ENCODE measurements at places on chromosomes 3 and 15.

DNA sequence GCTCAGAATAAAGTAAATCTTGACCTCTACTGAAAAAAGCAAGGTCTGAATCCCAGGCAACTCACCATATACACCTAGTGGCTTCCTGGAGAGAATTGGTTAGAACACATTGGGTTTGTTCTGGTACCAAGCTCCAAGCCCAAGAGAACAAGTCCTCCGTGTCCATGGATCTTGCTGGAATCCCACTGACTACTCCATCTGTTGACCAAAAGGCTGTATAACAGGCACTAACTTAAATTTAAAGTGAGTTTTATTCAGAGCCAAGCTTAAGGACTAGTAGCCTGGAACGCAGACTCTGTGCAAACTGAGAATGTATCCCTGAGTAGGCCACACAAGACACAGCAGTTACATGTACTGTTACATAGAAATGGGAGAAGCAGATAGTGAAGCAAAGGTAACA lies 342.1 kb upstream of the LRRC3B start:
- peak; percentile 10 for DNase-seq

DNA sequence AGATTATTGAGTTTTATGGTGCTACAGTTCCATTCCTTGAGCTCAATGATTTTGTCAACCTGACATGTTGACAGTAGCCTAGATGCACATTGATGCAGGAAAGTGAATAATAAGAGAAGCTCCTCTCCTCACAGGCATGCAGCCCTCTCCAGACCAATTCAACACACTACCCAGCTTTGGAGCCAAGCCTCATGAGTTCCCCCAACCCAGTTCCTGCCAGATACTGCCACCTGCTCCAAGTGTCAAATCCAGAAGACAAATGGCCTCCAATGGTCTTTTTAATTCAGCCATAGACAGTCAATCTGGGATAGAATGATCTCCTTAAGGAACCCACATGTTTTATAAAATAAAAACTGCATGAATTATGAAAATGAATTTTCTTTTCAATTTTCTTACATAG lies 83.7 kb upstream of the ARHGEF3 start:
- no peak for DNase-seq

- no peak for DNase-seq
These were observed 38.5 kb downstream of the ZBTB20 start for GRCh38 chr3:115108614-115109013.

DNA sequence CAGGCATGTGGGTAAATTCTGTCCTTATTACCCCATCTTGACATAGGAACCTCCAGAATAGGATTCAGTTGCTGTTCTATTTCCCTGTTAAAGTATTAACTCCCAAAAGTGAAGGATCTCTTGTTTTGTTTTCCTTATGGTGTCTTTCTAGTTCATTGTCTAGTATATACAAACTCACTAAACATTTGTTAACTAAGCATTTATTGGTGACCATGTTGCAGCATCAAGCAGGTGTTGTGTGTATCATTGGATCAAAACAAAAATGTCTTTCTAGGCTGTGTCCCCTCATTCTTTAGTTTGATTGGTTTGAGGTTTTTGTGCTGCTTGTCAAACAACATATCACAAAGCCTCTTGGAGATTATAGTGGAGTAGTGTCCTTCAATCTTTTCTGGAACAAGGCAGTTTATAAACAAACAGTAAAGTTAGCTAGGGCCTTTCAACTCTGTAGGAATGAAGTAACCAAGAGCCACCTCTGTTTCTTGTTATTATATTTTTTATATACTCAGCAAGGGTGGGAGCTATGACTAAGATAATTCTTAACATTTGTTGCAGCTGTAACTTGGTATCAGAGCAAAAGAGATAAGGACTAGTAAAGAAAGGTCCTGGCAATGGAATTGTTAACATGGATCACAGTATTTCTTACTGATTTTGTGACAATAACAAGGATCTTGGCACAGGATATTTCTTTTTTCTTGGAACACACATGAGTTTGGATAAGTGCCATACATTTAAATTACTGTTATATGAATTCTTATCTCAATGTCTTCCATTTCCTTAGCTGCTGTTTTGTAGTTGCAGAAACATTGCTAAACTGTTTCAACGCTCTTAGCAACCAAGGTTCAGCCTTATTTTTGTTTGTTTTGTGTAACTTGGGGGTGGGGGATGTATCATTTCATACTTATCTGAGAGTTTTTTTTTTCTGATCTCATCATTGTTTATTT lies 49.3 kb downstream of the TMOD3 start:
- DNase-seq, result no peak

DNA sequence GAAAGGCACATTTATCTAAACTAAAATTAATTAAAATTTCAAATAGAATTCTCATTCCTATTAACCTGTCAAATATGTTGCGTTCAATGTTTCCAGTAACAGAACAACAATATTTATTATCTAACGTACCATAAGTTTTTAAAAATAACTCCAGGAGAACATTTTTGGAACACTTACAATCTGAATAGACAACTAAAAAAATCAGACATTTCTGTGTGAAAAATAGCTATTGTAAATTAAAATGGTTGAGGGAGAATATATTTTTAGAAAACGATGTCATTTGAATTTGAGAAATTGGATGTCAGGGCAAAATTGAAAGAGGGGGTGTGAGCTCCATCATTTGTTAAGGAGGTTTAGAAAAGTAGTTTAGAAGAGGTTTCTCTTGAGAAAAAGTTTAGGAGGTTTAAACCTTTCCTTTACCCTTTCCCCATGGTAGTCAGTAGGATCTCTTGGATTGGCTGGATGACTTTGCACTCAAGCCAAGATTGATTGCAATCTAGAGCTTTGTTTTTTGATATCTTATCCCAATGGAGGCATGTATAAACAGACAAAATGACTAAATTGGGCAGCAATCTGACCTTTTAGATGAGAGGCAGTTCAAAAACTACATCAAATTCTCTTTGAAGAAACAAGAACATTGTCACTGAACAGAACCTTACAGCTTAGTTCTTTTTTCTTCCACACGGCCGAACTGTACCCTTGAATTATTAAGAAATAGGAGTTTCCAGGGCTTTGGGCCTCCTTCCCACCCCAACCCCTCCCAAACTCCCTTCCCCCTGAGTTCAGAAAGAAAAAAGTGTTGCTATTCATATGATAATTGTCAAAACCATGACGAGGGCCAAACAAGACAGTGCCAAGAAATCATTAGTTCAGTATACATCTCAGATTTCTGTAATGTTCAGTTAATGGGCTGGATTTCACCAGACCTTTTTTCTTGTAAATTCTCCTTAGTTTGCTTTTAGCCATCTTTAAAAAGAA lies 79.7 kb upstream of the CDIN1 start:
- no peak for DNase-seq

DNA sequence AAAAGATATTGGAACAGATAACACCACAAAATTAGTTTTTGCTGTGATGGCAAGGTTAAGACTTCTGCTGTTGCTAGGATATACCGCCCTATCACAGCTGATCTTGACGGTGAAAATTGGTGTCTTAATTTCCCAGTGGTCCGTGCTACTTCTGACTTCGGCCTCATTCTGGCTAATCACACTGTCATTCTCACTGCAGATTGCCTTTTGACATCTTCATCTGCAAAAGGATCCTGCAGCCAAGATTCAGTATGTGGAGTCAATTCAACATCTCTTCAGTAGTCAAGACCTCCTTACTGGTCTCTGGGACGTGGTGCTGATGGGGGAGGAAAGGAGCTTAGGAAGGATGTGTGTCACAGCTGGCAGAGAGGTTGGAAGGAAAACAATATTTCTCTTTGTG lies 438.6 kb downstream of the WDR72 start:
- DNase-seq, result no peak

DNA sequence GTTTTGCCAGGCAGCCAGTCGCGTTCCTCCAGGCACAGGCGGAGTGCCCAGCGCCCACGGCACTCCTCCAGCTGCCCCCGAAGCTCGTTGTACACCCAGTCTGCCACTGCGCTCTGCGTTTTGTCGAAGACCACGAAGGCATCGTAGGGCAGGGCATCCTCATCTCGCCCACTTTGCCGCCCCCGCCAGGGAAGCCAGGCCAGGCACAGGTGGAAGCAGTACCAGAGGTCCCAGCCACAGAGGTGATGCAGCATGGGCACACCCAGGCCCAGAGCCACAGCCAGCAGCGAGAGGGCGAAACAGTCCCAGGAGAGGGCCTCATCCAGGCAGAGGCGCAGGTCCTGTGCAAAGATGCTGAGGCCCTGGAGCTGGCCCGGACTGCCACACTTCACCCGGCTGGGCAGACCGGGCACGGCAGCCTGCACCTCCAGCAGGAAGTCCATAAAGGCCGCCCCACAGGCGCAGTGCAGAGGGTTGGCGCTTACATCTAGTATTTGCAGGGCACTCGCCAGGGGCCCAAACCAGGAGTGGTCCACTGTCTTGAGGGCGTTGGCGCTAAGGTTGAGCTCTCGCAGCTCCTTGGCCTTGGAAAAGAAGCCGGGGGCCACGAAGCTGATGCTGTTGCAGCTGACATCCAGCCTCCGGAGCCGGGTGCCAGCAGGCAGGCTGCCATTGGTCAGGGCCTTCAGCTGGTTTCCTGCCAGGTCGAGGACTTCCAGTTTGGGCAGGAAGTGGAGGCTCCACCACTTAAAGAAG lies 3.7 kb downstream of the TLR9 start:
- DNase-seq, result no peak
